ENCODE measurements at places on chromosomes 7 and 10. TPM values are rescaled to one million over a fixed set of nuclear protein-coding genes. Genes with fewer than 3 reads are reported as not detected.

GRCh38 chr10:131641231-131641630, 259.6 kb upstream of the PPP2R2D start:
- DNase-seq, result no peak

DNA sequence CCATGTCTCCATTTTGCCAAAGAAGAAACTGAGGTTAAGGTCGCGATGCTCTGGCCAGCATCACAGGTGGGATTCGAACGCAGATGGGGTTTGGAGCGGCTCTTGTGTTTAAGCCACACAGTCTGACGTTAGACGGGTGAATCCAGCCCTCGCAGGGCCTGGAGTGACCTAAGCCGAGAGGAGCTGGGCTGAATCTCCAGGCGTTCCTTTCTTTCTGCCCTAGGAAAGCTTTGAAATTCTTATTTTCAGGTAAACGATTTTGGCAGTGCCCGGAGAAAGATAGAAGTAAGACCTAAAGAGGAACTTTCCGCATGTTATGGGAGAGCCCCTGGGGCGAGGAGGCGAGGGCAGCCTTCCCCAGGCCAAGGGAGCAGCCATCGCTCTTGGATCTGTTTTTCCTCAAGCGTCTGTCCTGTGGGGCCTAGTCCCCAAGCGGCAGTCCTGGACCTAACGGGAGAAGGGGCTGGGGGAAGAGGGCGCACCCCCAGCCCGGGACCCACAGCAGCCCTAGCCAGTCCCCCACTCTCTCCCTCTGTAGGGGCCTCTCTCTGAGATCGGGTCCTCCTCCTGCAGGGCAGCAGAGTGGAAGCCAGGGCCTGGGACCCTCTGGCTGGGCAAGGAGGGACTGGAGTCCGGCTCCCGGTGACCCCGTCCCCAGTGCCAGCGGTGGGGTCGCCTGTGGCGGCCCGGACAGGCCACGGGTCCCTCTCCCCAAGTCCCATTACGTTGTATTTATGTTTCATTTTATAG, 8.9 kb upstream of the LBX1 start:
- DNase-seq, result no peak

DNA sequence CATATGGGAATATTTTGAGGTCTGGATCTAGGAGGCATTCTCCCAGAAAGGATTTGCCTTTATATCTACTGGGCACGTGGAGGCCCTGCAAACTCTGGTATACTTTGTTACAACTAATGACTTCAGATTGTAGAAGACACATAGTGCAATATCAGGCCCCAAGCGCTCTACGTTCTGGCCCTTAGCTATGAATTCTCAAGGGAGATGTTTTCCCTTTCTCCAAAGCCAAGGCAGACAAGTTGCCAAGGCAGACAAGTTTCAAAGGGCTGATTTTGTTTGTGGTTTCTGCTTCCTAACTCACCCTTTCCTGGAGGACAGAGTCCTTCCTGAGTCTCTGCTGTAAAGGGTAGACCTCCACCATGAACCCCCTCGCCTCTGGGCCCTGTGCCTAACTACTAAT, 99.4 kb upstream of the CTTNBP2 start:
- DNase-seq, result no peak

GRCh38 chr10:7618461-7618860, 48.3 kb downstream of the ITIH5 start:
- DNase-seq, result no peak

DNA sequence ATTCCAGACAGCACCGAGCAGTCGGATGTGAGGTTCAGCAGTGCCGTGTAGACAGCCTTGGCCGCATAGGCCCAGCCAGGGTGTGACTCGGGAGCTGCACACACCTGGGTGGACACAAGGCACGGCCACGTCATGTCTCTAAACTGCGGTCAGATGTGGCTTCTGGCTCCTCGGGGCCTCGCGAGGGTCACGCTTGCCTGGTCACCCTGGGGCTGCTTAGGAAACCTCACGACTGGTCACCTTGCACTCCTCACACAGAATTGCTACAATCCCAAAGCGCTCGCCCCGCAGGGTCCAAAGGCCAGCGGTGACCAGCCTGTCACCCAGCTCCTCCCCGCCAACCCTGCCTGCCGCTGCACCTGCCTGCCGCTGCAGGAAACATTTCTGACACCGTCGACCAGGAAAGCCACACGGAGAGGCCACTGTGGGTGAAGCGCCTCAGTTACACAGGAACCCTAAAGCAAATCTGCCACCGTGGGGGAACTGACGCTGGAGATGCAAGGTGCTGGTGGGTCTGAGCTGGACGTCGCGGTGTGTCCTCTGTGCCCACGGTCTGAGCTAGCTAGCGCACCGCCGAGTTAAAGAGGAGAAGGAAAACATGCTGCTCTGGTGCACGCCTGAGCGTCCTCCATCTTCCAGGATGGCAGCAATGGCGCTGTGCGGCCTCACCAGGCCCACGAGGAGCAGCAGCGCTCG, 5.0 kb downstream of the GPER1 start:
- DNase-seq, result no peak

DNA sequence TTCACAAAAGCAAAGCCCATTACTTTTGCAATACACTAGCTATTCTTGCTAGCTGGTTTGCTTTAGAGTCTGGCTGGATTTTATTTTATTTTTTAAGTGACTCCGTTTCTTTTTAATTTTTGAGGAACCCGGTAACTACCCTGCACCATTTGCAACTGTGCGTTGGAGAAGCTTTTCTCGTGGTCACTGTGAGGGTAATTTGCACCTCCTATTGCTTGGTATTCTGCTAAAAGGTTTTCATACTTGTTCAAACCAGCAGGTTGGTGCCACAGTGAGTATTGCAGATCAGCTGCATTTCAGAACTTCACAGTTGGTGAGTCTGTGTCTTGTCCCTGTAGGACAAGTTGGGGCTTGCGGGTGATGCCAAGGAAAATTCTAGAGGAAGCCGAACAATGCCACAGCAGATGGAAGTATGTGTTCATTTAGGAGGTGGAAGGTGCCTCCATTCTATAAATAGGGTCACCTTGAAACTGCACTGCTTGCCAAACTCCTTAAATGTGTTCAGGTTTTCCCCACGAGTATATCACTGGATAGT, 3.9 kb upstream of the NMT2 start:
- DNase-seq, result no peak

DNA sequence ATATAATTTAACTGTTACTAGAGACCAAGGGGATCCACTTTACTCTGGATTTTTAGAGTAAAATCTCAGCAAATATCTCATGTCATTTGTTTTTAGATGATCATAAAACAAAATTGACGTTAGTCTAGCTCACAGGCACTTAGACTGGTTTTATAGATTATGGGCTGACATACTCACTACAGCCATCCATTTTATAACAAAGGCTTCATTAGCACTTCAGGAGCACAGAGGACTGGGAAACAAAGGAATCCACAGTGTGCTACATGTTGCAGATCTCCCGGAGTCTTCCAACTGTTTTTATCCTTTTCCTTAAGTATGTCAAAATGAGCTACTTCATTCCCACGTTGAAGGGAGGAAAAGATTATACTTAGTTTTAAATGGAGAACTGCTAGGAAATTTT, 15.9 kb upstream of the SCRN1 start:
- DNase-seq, result no peak

- no peak for DNase-seq
Measured at GRCh38 chr7:148303295-148304082, 287.1 kb upstream of the C7orf33 start.

DNA sequence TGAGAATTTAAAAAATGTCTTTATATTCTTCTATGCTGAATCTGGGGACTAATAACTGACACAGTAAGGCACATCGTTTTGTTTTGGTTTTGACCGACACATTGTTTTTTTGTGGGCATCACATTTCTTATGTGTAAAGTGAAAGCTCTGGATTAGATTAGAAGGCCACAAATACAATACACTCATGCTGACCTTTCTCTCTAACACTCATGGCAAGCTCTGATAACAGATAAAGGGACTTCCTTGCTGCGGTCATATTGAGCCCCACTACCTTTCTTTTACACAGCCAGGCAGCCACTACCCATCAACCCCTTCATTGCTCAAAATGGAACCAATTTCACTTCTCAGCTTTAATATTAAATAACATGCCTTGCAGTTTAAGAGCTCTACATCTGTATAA, 26.0 kb downstream of the PPP1R3A start:
- no peak for DNase-seq

- DNase-seq, result no peak
Measured at GRCh38 chr10:96984541-96985131, 152.5 kb downstream of the LCOR start.

Gene SLC16A9
- polyA plus RNA-seq, result 48.0 TPM

Gene FGL2
- polyA plus RNA-seq, result 58.1 TPM

Gene ACHE
- polyA plus RNA-seq, result 3.2 TPM

Gene PLEKHS1
- 0.18 TPM for polyA plus RNA-seq

Gene HABP2
- polyA plus RNA-seq, result 0.65 TPM
